Heart right ventricle (tissue), 16 donors: ENCODE measurements at places on chromosomes 6 and 20.

GRCh38 chr6:57262901-57263694 is 41.0 kb upstream of the RAB23 start:
- no peak for DNase-seq

- peak; percentile 38 for DNase-seq
Observed at GRCh38 chr20:47768016-47768824, 17.1 kb downstream of the SULF2 start.

DNA sequence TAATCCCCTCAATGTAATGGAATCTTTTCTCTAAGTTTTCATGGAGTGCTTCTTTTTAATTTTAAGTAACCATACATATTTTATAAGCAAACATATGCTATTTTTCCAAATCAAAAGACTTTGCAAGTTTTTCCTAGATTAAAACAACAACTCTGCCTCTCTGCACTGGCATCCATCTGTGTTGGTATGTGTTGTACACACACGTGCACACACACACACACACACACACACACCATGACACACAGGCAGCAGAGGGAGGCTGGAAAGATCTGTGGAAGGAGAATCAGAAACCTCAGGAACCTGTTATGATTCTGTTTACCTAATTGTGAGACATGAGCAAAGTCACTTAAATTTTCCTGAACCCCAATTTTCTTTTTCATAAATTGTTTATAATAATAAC is 295.0 kb upstream of the PRDM1 start:
- DNase-seq = no peak

GRCh38 chr20:52031563-52032303 is 159.8 kb downstream of the ZFP64 start:
- no peak for DNase-seq

DNA sequence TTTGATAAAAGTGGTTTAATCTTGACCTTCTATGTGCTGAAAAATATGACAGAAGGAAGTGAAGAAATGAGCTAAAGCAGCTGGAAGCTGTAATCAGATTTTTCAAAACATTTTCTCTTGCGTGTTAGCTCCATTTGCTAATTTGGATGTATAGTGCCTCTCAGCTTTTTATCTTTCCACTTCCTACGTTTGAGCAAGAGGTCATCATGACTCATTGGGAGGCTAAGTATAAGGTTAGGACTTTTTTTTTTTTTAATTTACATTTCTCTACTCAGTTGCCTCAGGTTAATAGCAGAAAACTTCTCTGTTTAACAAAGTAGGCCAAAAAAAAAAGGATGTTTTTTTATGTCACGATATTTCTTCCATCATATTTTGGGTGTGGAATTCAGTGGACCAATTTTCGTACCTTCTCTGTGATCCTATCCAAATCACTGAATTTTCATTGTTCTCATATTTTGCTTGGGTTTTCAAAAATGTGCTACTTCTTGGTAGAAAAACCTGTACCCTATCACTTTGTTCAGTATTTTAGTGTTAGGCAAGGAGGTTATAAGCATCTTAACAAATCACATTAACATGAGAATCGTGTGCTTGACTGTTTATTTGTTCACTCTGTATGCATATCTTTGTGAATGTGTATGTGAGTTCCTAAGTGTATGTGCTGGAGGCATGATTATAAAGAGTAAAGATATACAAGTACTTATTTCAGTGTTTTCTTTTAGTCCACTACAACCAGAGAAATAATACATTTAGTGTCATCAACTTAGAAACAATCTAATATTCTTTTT is 1028.3 kb upstream of the EYS start:
- DNase-seq = no peak

GRCh38 chr6:107121964-107122495 is 6.7 kb upstream of the BEND3 start:
- DNase-seq = no peak

DNA sequence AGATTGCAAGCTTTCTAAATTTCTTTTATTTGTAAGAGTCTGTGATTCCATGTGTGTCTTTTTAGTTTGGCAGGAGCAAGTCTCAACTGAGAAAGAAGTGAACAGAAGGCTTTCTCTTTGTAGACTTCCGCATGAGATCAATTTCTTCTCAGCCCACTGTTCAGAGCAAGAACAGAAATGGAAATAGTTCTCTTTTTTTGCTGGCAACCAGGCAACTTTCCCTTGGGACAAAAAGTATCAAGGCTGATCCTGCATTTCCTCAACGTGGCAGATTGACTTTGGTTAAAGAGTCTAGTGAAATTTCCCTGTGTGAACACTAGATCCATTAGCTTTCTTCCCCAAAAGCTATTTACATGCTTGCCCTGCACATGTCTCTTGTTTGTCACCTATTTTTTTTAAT is 46.8 kb upstream of the JAG1 start:
- DNase-seq = no peak

GRCh38 chr6:147973806-147974205 is 368.8 kb upstream of the SASH1 start:
- DNase-seq = no peak

DNA sequence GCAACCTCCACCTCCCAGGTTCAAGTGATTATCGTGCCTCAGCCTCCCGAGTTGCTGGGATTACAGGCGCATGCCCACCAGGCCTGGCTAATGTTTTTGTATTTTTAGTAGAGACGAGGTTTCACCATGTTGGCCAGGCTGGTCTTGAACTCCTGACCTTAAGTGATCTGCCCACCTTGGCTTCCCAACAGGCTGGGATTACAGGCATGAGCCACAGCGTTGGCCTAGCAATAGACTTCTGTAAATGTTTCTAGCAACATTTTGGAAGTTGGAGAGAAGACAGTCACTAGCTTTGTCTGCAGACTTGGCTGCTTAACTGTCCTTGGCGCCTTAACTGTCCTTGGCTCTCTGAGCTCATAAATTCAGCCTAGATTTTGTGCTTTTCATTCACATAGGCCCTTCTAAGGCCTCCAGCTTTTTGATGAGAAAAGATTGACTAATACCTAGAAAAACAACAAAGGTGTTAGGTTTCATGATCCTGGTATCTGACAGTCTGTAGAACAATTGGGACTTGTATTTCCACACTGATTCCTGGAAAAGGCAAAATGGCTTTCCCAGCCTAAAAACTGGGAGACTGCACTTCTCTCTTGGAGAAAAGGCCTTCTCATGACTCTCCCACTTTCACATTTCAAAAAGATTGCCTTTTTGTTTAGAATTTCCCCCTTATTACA is 49.7 kb downstream of the OR2B2 start:
- no peak for DNase-seq

DNA sequence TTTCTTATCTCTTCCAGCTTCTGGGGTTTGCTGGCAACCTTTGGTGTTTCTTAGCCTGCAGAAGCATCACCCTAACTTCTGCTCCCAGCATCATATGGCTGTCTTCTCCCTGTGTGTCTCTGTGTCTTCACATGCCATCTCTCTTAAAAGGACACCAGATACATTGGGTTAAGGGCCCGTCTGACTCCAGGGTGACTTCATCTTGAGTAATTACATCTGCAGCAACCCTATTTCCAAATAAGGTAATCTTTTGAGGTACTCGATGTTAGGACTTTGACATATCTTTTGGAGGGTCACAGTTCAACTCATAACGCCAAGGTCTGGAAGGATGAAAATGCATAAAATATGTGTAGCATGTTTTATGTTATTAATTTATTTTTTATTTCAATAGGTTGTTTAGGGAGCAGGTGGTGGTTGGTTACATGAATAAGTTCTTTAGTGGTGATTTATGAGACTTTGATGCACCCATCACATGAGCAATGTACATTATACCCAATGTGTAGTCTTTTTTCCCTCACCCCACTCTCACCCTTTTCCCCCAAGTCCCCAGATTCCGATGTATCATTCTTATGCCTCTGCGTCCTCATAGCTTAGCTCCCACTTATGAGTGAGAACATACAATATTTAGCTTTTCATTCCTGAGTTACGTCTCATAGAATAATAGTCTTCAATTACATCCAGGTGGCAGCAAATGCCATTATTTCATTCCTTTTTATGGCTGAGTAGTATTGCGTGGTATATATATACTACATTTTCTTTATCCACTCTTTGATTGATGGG is 131.1 kb downstream of the TBXT start:
- no peak for DNase-seq

- DNase-seq = no peak
Observed at GRCh38 chr6:133132466-133132971, 108.6 kb upstream of the EYA4 start.

GRCh38 chr6:16751251-16751946 is 9.9 kb downstream of the ATXN1 start:
- no peak for DNase-seq

- no peak for DNase-seq
Observed at GRCh38 chr6:44432227-44432626, 44.7 kb downstream of the CDC5L start.

GRCh38 chr6:119171864-119172588 is 93.6 kb upstream of the FAM184A start:
- no peak for DNase-seq

GRCh38 chr6:21438986-21439352 is 154.6 kb upstream of the SOX4 start:
- DNase-seq = no peak

GRCh38 chr6:51016489-51016888 is 197.8 kb downstream of the TFAP2B start:
- DNase-seq = no peak

GRCh38 chr6:71114544-71114943 is 157.7 kb upstream of the B3GAT2 start:
- DNase-seq = no peak

GRCh38 chr20:13238001-13238653 is 17.1 kb downstream of the ISM1 start:
- DNase-seq = no peak

- no peak for DNase-seq
Observed at GRCh38 chr6:139174961-139175360, 40.1 kb downstream of the HECA start.

DNA sequence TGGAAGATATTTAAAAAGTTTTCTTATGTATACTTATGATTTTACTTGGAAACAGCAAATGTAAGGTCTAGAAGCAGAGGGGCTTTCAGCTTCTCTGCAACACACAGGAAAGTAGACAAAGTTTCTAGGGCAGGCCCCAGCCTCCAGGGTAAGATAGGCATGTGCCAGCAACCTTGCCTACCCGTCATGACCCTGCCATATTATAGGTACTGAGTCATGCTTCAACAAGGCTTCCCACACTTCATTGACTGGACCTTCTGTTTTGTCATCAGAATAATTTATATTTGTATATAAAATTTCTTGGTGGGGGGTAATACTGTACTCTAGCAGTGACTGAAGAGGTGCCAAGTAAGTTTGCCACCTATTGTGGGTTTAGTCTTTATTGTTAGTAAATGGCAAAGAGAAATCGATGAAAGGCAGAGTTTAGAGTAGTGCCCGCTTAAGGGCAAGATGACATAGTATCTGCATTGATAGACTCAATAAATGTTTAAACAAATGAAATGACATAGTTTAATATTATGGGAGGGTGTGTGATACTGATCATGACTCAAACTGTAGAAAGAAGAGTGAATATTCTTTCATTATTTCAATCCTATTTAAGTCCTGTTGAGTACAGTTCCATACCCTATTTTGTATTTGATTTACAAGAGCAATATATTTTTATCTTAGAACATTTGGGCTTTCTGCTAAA is 95.6 kb downstream of the JARID2 start:
- no peak for DNase-seq

DNA sequence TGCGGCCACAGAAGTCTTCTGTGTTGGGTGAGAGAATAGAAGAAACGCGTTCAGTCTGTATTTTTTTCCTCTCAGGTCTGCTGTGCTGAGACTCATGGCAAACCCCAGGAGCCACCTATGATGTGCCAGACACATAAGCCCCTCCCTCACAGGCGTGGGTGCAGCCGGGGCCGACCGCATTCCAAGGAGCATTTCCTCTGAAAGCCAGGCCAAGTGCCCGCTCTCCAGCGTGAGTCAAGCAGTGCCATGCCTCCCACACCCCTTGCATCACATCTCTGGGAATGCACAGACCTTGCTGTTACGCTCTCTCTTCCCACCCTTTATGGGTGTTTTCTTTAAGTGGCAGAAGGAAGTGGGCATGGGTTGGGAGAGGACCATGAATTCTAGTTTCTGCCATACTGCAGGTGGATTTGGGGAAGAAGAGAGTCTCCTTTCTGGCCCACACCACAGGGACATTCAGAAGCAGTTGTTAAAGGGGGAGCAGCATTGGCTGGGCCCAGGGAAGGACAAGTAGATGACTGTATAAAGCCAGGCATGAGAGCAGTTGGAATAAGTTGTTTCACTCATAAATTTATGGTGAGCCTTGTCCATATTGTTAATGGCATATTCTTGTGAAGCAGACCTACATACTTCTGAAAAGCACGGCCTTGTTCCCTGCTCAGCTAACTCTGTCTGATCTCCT is 37.1 kb upstream of the TFAP2A start:
- no peak for DNase-seq

DNA sequence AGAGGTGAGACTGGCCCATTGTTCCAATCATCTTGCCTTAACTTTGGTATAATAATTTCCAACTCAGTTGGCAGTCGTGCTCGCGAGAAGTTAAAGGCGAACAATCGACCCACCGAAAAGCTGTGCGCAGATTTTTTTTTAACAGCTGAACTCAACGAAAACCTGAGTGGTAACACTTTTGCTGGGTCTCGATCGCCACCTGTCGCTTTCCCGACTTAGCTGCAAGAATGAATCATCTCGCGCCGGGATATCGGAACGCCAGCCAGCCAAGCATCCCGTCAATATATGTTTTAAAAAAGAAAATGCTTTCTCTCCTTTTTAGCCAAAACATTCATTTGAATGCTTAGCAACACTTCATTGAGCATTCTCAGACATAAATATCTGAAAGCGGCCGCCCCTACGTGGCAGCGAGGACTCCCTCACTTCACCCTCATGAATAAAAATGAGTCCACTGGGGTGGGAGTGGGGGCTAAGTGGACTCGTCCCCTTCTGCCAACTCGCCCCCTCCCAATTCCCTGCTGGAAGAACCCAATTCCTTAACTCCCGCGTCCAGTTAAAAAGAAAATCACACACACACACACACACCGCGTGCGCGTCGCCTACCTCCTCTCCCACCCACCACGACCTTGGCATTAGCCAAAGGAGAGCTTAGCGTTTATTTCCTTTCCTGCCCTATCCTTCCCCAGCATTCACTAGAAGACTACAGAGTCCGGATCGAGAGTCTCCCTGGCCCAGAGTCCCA is 1.5 kb downstream of the COL12A1 start:
- DNase-seq = peak; percentile 70

DNA sequence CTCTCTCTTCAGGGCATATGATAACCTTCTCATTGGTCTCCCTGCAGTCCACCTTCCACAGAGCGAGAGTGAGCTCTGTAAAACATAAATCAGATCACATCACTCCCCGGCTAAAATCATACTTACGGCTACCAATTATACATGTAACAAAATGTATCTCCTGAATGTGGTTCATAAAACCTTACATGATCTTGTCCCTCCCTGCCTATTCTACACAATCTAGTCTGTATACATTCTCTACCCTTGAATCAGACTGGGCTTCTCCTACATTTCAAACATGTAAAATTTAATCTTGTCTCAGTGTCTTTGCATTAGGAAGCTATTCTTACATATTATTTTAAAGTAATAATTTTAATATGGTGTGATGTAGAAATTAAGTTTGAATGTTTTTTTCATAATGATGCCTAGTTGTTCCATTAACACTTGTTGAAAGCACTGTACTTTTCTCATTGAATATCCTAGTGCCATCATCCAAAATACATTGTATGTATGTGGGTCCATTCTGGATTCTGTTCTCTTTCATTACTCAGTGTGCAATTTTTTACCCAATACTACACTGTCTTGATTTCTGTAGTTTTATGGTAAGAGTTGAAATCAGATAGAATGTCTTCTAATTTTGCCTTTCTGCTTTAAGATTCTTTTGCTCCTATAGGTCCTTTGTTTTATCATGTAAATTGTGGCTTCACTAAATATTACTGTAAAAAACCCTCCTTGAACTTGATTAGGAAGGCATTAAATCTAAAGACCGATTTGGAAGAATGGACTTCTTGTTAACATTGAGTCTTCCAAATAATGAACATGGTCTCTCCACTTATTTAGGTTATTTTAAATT is 403.3 kb upstream of the EPHA7 start:
- DNase-seq = no peak

GRCh38 chr20:1907586-1907985 is 12.4 kb downstream of the SIRPA start:
- DNase-seq = no peak
